CD4-positive, alpha-beta T cell treated with Interleukin-6 at 100 ng/mL for 8 hours (primary cell): ENCODE measurements at places on chromosomes 2 and 18.

DNA sequence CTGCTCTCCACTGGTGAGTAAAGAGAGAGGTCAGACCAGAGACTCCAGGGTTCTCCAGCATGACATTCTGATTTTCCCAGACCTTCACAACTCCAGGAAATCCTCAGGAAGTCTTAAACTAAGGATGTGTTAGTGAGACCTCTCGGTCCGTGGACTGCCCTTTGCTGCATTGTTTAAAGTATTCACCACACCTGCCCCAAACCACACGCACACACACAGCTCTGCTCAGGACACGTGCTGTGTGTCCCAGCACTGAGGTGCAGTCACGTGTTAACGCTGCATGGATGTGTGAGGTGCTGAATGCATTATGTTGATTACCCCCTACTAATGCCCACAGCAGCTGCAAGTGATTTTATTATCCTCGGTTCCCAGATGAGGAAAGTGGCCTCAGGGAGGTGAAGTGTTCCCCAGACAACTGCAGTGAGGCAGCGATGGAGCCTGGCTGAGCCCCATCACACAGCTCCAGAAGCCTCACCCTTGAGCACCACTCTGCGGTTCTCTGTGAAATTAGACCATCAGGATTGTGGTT lies 68.4 kb downstream of the TRAPPC12 start:
- DNase-seq: no peak

- DNase-seq: peak; percentile 88
These were observed at the start of gene ARHGAP15 for GRCh38 chr2:143128681-143129580. ARHGAP15 (plus strand) TSS chr2:143129419.

- DNase-seq: no peak
These were observed 39.3 kb upstream of the EPB41L3 start for GRCh38 chr18:5582849-5583681.

DNA sequence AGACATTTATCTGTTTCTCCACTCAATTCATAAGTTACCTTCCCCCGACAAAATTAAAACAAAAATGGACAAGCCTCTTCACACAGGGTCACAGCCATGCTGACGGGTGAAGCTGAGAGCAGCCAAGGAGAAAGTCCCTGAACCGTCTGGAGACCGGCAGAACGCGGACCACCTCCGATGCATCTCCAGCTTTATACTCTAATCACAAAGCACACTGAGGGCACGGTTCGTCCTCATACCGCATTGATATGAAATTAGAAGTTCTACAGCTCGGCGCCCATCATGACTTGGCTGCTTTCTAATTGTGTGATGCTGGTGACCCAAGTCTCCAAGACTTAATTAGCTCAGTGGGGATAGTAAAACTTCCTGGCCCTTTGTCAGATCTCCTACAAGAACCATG lies 181.2 kb upstream of the PXDN start:
- DNase-seq: no peak

GRCh38 chr18:58496937-58497336 lies 132.0 kb downstream of the ALPK2 start:
- no peak for DNase-seq

DNA sequence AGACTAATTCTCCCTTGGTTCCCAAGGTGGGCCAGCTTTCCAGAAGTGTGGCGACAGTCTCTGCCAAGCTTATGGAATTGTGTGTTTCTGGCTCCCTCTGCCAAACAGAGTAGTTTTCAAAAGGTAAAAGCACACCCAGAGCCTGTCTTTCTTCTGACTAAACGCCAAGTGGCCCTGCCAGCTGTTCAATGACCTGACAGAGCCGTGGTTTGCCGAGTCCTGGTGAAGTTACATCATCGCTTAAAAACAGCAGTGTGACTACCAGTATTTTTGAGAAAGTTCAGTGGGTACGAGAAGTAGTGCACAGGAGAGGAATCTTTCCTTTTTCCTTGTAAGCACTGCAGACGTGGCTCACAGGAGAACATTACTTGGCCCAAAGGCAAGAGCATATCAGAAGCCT lies 1.9 kb downstream of the PER2 start:
- DNase-seq: no peak

- DNase-seq: no peak
These were observed 32.9 kb upstream of the NDUFV2 start for GRCh38 chr18:9069601-9070000.

- DNase-seq: peak; percentile 48
These were observed 1.7 kb upstream of the CTDSP1 start for GRCh38 chr2:218397820-218398436.

GRCh38 chr2:2623939-2624338 lies 292.9 kb upstream of the MYT1L start:
- DNase-seq: no peak

- DNase-seq: no peak
These were observed 152.3 kb downstream of the CCDC178 start for GRCh38 chr18:33288082-33288716.

DNA sequence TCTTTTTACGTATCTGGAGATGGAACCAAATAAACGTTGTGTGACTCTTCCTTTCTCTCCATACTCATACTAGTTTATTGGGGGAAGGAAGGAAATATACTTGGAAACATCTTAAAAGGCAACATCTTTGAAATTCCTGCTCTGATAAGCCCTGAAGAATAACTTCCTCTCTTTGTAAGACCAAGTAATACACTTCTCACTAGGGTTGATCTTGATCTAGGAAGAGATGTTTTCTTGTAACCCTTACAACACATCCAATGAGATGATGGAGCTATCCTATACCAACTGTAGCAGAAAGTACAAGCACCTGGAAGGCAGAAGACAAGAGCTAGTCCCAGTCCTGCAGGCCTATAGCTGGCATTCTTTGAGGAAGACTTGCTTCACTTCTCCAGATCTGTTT lies 2.0 kb downstream of the ANKRD44 start:
- no peak for DNase-seq

- DNase-seq: no peak
These were observed 69.6 kb downstream of the MYO1B start for GRCh38 chr2:191314697-191315364.

DNA sequence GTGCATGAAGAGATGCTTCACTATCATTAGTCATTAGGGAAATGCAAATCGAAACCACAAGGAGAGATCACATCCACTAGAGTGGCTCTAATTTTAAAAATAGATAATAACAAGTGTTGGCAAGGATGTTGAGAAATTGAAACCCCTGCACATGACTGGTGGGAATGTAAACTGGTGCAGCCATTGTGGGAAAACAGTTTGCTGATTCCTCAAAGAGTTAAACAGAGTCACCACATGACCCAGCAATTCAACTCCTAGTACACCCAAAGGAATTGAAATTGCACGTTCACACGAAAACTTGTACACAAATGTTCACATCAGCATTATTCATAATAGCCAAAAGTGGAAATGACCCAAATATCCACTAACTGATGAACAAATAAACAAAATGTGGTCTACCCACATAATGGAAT lies 179.5 kb downstream of the BCL2 start:
- no peak for DNase-seq

- DNase-seq: no peak
These were observed 707.0 kb upstream of the ZEB2 start for GRCh38 chr2:145226901-145227300.

GRCh38 chr2:158255257-158255656 lies 153.6 kb downstream of the UPP2 start:
- no peak for DNase-seq

GRCh38 chr2:99187011-99187410 lies 6.0 kb downstream of the MRPL30 start:
- no peak for DNase-seq
